ENCODE measurements at places on chromosomes 2 and 18. TPM values are rescaled to one million over a fixed set of nuclear protein-coding genes. Genes with fewer than 3 reads are reported as not detected.
A peak's percentile ranks its signal among the peaks of the same experiment; 100 is the strongest.

MEMO1 gene
- 32.2 TPM for total RNA-seq

SH2D6 gene
- total RNA-seq, result 1.0 TPM

DNA sequence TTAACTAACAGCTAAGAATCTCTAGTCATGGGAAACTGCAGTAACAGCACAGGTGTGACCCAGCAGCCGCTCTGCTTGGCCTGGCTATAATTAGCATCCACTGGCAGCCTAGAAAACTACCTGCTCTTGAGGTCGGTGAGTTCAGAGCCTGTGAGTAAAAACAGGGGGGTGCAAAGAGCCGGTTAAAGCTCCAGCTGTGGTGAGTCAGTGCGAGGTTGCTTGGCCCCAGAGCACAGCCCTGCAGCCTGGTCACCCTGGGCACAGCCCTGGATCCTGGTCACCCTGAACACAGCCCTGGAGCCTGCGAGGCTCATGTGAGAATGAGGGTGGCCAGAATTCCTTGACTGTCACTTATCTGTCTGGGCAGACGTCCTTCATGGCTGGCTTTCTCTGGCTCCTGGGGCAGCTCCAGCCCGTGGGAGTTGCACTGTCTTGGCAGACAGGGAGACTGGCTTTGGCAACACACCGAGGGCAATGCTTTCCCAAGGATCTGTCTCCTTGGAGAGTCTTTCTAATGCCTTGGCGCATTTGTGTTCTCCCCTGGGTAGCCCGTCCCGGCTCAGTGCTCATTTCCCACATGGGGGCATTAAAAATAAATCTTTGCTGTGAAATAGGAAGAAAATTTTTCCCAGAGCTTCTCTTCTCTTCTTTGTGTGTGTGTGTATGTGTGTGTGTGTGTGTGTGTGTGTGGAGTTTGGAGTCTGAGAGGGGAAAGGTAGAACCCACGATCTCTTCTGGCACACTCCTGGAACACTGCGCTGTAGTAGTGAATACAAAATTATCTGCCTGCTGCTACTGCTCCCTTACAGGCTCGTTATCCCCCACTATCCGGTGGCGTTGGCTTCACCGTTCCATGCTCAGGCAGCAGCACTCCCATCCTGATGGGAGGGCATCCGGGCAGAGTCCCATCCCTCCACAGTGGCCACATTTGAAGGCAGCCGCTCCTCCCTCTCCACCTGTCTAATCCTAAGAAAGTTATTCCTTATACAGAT lies 250.2 kb upstream of the MEX3C start:
- H3K4me3 ChIP-seq, result no peak overlapping the region
- H3K27me3 ChIP-seq, result no peaks in the 10 kb centered on the region

GRCh38 chr2:231877533-231878456 lies 48.4 kb downstream of the NPPC start:
- H3K27me3 ChIP-seq, result peaks cover 22% of the 10 kb centered on the region
- DNase-seq, result no peak
- no peak overlapping the region for H3K4me3 ChIP-seq
- H3K36me3 ChIP-seq, result no peaks in the 10 kb centered on the region
- no peak overlapping the region for H3K27ac ChIP-seq

- no peaks in the 10 kb centered on the region for H3K4me1 ChIP-seq
- H3K36me3 ChIP-seq, result no peaks in the 10 kb centered on the region
- H3K4me3 ChIP-seq, result no peak overlapping the region
- no peaks in the 10 kb centered on the region for H3K27me3 ChIP-seq
- no peak overlapping the region for H3K27ac ChIP-seq
These were observed 103.7 kb downstream of the BIN1 start for GRCh38 chr2:127003070-127003800.

GRCh38 chr2:33607251-33607721 lies 8.2 kb upstream of the FAM98A start:
- no peaks in the 10 kb centered on the region for H3K4me1 ChIP-seq
- no peaks in the 10 kb centered on the region for H3K36me3 ChIP-seq
- H3K4me3 ChIP-seq, result no peak overlapping the region
- H3K27me3 ChIP-seq, result no peaks in the 10 kb centered on the region
- no peak for DNase-seq

GRCh38 chr2:207819839-207820784 lies 50.4 kb upstream of the FZD5 start:
- no peak overlapping the region for H3K27ac ChIP-seq
- DNase-seq, result no peak
- H3K27me3 ChIP-seq, result no peaks in the 10 kb centered on the region
- no peak overlapping the region for H3K4me3 ChIP-seq
- no peaks in the 10 kb centered on the region for H3K4me1 ChIP-seq

DNA sequence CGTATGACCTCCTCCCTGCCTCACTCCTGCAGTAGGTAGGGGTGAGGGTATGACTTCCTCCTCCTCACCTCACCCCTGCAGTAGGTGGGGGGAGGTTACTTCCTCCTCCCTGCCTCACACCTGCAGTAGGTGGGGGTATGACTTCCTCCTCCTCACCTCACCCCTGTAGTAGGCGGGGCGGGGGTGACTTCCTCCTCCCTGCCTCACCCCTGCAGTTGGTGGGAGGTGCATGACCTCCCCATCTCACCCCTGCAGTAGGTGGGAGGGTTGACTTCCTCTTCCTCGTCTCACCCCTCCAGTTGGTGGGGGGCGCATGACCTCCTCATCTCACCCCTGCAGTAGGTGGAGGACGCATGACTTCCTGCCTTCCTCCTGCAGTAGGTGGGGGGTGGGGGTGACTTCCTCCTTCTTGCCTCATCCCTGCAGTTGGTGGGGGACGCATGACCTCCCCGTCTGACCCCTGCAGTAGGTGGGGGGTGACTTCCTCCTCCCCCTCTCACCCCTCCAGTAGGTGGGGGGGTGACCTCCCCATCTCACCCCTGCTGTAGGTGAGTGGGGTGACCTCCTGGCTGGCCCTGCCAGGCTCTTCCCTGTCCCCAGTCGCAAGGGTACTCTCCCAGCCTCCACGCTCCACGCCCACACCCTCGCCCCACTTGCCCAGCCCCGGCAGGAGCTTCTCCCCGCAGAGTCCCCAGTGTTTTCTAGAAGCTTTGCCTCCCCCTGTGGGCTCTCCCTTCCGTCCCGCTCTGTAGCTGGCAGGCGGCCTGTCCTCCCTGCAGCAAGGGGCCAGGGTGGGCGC lies 39.3 kb downstream of the TSHZ1 start:
- peaks cover 33% of the 10 kb centered on the region for H3K4me1 ChIP-seq
- no peak overlapping the region for H3K27ac ChIP-seq
- H3K4me3 ChIP-seq, result no peak overlapping the region
- H3K36me3 ChIP-seq, result no peaks in the 10 kb centered on the region
- no peaks in the 10 kb centered on the region for H3K27me3 ChIP-seq

- no peaks in the 10 kb centered on the region for H3K27me3 ChIP-seq
- no peak overlapping the region for H3K4me3 ChIP-seq
- H3K4me1 ChIP-seq, result no peaks in the 10 kb centered on the region
- no peak for DNase-seq
These were observed 13.6 kb upstream of the IRS1 start for GRCh38 chr2:226813148-226813701.

DNA sequence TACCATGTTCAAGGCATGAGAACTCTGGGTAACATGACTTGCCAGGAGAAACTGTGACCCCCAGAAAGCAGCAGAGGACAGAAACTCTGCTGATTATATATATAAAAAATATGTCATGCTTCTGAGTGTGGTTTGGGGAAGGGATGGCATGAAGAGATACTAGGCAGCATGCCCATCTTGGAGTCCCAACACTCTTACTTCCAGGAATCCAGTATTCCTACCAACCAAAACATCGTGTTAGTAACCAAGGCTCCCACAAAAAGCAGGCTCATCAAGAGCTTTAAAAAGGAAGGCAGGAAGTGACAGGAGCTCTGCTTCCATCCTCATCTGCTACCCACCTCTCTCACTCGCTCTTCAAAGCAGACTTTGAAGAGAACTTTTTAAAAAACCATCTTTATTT lies 31.6 kb upstream of the TWIST2 start:
- peaks cover 25% of the 10 kb centered on the region for H3K27me3 ChIP-seq
- H3K4me1 ChIP-seq, result no peaks in the 10 kb centered on the region
- no peak overlapping the region for H3K27ac ChIP-seq
- no peaks in the 10 kb centered on the region for H3K36me3 ChIP-seq
- DNase-seq, result no peak

GRCh38 chr2:113116100-113116958 lies 11.1 kb upstream of the IL1RN start:
- no peaks in the 10 kb centered on the region for H3K27me3 ChIP-seq
- DNase-seq, result no peak
- no peak overlapping the region for H3K27ac ChIP-seq
- no peaks in the 10 kb centered on the region for H3K36me3 ChIP-seq
- no peaks in the 10 kb centered on the region for H3K4me1 ChIP-seq
- H3K4me3 ChIP-seq, result no peak overlapping the region

GRCh38 chr2:75208738-75209137 lies 9.4 kb upstream of the TACR1 start:
- DNase-seq, result no peak
- H3K27ac ChIP-seq, result no peak overlapping the region
- no peaks in the 10 kb centered on the region for H3K36me3 ChIP-seq
- no peak overlapping the region for H3K4me3 ChIP-seq
- no peaks in the 10 kb centered on the region for H3K4me1 ChIP-seq

DNA sequence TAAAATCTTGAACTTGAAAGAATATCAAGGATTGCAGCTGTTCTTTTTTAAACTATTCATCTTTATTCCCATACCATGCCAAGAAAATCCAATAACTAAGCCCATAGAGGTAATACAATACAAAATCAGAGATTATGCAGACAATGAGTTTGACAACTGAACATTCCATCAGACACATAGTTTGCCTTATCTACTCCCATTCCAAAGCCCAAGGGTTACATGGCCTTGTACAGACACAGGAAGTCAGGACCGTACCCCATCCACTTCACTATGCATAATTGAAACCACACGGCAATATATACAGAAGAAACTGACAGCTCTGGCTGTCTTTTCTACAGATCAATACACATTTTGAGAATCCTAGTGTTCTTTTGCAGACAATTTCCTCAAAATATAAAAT lies 181.3 kb downstream of the TMX3 start:
- no peak overlapping the region for H3K27ac ChIP-seq
- H3K4me1 ChIP-seq, result no peaks in the 10 kb centered on the region
- no peak overlapping the region for H3K4me3 ChIP-seq
- no peak for DNase-seq
- no peaks in the 10 kb centered on the region for H3K36me3 ChIP-seq

KCNJ13 gene
- total RNA-seq, result not detected

DNA sequence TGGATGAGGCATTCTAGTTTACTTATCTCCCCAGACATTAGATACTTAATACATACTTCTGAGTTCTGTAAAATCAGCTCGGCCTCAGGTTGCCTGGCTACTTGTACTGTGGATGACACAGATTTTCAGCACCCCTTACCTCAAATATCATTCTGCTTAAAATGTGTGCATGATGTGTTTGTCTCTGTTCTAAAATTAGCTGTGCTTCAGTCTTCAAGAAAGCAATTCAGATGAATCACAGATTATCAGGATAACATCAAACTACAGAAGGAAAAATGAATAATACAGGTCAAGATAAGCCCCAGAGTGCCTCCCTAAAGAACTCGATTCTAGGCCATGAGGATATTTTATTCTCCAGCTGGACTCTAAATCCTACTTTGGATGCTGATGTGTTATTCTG lies 21.3 kb upstream of the MAPRE2 start:
- no peak overlapping the region for H3K27ac ChIP-seq
- no peaks in the 10 kb centered on the region for H3K36me3 ChIP-seq
- DNase-seq, result no peak
- H3K4me1 ChIP-seq, result peaks cover 8% of the 10 kb centered on the region

DNA sequence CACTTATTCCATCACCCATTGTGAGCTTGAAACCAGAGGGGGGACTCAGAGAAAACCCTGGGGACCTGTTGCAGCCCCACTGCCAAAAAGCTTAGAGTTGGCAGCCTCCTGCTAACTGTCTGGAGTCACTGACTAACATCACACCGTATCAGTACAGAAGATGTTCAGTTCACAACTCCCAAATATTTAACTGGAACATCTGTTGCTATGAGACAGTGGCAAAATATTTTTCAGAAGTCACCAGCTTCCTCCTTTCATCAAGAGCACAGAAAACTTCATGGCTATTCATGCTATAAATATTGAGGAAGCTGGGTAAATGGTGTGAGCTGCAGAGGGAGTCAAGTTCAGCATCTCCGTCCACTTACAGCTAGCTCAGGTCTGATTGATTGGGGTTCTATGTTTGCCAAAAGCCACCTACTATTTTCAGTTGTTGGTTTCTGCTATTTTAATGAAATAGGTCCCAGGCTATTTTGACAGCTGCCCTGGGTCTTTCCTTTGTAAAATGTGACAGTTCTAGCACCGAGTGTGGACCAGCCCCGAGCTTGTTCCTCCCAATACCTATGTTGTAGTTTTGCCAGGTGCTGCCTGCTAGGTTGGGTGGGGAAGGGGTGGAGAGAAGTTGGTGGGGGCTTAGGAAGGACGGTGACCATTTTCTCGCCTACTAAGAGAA lies 9.8 kb downstream of the TUBB6 start:
- peaks cover 20% of the 10 kb centered on the region for H3K4me1 ChIP-seq
- peak overlapping the region; percentile 36 for H3K27ac ChIP-seq
- peaks cover 56% of the 10 kb centered on the region for H3K36me3 ChIP-seq
- no peak overlapping the region for H3K4me3 ChIP-seq
- H3K27me3 ChIP-seq, result no peaks in the 10 kb centered on the region

DNA sequence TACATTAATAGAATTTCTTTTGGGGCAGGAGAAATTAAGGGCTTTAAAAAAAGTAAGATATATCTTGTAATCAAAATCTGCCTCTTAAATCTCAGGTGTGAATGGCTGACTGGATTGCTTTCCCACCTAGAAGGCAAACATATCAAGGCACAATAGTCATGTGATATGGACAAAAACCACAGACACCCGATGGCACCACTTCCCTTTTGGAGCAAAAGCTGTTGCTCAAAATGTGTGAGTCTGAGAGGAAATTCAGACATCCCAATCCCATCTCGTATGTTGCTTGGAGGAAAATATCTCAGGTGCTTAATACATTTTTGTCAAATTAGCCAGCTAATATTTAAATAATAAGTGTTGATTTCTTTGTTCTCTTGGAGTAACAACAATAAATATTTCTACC lies 120.7 kb downstream of the KCNF1 start:
- H3K36me3 ChIP-seq, result no peaks in the 10 kb centered on the region
- no peak for DNase-seq
- H3K27me3 ChIP-seq, result no peaks in the 10 kb centered on the region
- H3K4me3 ChIP-seq, result no peak overlapping the region
- H3K4me1 ChIP-seq, result no peaks in the 10 kb centered on the region

- no peak overlapping the region for H3K4me3 ChIP-seq
- no peak for DNase-seq
- H3K4me1 ChIP-seq, result peaks cover 16% of the 10 kb centered on the region
- no peaks in the 10 kb centered on the region for H3K27me3 ChIP-seq
- H3K36me3 ChIP-seq, result peaks cover 53% of the 10 kb centered on the region
- no peak overlapping the region for H3K27ac ChIP-seq
These were observed 7.4 kb downstream of the BCL2L11 start for GRCh38 chr2:111128096-111128495.

Measured in upper lobe of right lung (tissue), 1 donor.